Thyroid gland (tissue), 4 donors: ENCODE measurements at places on chromosomes 7 and 10.

DNA sequence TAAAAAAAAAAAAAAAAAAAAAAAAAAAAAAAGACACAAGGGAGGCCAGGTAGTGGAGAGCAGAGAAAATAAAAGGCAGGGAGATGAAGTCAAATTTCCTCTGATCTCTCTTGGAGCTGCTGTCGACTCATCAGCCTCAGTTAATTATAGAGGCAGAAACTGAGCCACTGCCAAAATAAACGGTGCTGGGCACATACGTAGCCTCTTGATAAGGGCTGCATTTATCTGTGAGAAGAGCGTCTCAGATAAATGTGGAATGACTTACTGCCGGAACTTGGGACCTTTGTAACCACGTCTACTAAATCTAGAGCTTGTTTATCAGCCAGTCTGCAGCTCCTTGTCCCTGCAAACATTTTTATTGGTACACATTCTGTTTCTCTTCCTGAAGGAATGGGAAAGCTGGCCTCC lies 162.3 kb downstream of the BAMBI start:
- DNase-seq: no peak

- DNase-seq: peak; percentile 72
Measured at GRCh38 chr7:100865938-100866728, 1.1 kb upstream of the TRIP6 start.

DNA sequence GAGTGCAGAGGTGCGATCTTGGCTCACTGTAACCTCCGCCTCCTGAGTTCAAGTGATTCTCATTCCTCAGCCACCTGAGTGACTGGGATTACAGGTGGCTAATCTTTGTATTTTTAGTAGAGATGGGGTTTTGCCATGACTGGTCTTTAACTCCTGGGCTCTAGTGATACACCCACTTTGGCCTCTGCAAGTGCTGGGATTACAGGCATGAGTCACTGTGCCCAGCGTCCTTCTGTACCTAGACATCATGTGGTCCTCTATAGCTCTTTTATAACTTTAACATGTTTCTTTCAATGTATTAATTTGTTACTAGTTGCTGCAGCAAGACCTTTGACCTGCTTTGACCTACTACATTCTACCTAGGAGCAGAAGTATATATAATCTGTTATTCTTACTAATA lies 38.7 kb upstream of the BICC1 start:
- DNase-seq: no peak

GRCh38 chr7:158955146-158955870 lies 99.0 kb downstream of the DYNC2I1 start:
- no peak for DNase-seq

- DNase-seq: no peak
Measured at GRCh38 chr7:150003304-150003810, 129.6 kb downstream of the ATP6V0E2 start.

DNA sequence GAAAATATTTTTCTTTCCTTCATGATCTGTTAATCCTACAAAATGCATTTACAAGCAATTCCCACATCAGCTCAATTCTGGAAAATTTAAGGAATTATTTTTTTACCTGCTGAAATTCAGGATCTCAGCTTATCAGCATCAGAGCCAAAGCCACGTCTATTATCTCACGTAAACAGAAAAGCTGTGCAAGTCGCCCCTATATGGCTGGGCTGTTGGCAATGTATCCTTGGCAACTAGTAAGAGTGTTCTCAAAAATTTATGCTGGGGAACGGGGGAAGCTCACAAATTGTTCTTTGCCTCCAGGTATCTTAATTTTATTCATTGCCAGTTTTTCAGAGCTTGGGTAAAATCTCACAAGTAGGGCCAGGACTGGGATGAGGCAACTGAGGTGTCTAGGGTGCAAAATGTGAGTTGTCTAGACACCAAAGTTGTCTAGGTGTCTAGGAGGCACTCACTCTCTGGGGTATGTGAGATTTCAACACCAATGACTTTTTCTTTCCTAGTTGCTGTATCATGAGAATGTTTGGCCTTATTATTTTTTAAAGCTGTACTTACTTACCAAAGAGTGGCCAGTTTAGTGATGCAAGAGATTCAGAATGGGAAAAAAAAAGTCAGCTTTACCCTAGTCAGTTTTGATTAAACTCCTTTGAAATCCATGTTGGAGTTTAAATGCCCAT lies 5.1 kb downstream of the GSTO2 start:
- DNase-seq: no peak

- DNase-seq: no peak
Measured at GRCh38 chr7:24949884-24950283, 30.1 kb downstream of the OSBPL3 start.
